ENCODE measurements at places on chromosomes 3 and 15.

DNA sequence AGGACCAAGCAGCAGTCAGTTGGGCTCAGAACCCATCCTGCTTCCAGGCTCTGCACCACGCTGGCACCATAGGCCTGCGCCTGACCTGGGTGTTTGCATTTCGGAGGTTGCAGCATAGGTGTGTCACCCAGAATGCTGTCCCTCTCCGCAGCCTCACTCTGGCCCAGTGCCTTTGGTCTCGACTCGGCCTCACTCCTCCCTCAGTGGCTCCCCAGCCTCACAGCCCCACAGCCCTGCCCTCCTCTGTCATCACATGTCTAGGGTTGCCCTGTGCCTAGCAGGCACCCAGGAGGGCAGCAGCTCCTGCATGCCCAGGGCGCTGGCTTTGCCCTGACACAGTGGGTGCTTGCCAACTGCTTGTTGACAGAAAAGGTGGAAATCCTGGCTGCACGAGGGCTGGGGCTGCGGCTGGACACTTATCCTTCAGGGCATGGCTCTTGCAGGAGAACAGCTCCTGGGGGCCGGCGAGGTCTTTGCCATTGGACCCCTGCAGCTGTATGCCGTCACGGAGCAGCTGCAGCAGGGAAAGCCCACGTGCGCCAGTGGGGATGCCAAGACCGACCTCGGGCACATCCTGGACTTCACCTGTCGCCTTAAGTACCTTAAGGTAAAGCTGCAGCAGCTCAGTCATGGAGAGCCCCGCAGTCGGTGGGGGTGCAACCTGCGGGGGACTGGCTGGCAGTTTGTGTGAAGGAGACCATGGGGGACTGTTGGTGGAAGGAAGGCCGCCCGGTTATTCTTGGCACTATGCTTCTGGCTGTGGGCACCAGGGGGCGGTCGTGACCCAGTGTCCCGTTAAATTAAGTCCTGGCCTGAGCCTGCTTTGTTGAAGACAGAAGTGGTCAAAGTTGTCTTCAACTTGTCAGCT, 16.2 kb downstream of the NISCH start:
- DNase-seq: no peak

DNA sequence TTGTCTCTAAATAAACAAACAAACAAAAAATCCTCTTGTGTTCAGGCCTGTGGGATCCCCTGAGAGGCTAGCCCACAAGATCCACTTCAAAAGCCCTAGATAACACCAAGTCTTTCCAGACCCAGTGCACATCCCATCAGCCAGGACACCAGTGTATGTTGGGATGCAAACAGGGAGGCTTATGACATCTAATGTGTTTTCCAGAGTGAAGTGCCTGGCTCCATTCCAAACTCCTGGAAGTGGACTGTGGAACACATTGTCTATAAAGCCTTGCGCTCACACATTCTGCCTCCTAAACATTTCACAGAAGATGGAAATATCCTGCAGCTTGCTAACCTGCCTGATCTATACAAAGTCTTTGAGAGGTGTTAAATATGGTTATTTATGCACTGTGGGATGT, 57.0 kb downstream of the MLH1 start:
- DNase-seq: no peak

GRCh38 chr3:122621112-122621511, 43.7 kb downstream of the PARP15 start:
- DNase-seq: no peak

DNA sequence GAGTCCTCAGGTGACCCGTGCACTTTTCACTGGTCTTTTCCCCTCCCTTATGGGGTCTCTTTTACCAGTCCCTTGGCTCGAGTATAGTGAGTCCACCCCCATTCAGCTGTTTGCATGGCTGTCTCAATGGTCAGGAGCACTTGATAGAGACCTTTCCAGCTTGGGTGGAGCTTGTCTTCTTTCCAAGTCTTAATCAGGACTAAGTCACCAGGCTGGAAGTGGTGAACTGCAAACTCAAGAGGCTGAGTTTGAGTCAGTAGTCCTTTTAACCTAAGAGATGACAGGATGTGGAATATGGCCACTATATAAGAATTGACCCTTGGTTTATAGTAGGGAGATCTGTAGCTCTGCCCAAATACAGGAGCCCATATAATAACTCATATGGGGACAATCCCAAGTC, 279.7 kb downstream of the PYDC2 start:
- DNase-seq: no peak

GRCh38 chr15:25618161-25618560, 179.3 kb upstream of the UBE3A start:
- DNase-seq: no peak

- no peak for DNase-seq
Measured at GRCh38 chr15:39887832-39888231, 32.2 kb downstream of the GPR176 start.

GRCh38 chr3:16884084-16884747, 539 bp upstream of the PLCL2 start:
- peak; percentile 77 for DNase-seq

DNA sequence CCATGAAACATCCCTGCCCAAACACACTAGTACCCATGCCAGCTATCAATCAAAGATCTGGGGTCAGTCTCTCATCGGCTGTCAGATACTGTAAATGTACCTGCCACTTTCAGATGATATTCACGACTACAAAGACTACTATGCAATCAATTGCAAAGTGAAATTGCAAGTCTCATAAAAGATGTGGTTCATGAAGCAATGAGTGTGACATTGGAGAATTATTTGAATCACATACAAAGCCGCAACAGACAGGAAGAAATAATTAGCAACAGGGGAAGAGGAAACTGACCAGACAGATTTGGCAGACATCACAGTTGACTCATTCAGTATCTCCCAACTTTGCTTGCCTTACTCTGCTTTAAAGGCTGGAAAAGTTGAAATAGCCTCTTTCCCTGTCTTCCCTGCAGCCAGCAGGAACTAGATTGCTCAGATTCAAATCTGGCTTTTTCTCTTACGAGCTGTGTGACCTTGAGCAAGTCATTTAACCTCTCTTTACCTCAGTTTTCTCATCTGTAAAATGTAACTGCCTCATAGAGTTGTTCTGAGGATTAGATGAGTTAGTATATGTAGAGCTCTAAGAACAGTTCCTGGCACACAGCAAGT, 95.7 kb upstream of the C3orf80 start:
- DNase-seq: no peak

GRCh38 chr3:149895769-149896168, 74.9 kb downstream of the PFN2 start:
- DNase-seq: no peak

- DNase-seq: no peak
Measured at GRCh38 chr3:2595486-2595885, 496.8 kb downstream of the CNTN4 start.

- no peak for DNase-seq
Measured at GRCh38 chr15:66749841-66750575, 48.0 kb downstream of the SMAD6 start.

GRCh38 chr3:170745211-170745718, 124.7 kb downstream of the RPL22L1 start:
- DNase-seq: no peak

GRCh38 chr3:113495035-113495434, 19.9 kb downstream of the SPICE1 start:
- DNase-seq: no peak

DNA sequence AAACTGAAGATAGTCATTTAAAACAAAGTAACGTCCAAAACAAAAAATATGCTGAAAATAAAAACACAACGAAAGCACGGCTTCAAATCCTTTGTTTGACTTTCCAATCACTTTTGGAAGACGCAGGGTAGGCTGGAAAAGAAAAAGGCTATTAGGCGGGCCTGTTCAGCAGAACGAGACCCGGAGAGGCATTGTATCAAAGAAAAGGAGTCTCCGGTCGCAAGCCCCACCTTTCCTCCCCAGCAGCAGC, 691 bp downstream of the SENP7 start:
- DNase-seq: no peak

- DNase-seq: peak; percentile 5
Measured at GRCh38 chr3:18438586-18438985, 13.4 kb upstream of the SATB1 start.

DNA sequence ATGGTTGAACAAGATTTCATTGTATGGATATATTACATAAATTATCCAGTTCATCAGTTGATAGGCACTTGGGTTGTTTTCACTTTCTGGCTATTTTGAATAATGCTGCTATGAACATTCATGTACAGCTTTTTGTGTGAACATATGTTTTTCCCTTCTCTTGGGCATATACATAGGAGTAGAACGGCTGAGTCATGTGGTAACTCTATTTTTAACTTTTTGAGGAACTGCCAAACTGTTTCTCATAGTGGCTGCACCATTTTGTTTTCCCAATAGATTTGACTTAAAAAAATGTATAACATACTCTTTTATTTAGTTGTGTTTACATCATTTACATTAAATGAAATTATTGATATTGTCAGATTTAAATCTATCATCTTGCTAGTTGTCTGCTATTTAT, 28.8 kb upstream of the RFX7 start:
- DNase-seq: no peak

GRCh38 chr3:106457281-106458180, 588.7 kb upstream of the CBLB start:
- DNase-seq: no peak

DNA sequence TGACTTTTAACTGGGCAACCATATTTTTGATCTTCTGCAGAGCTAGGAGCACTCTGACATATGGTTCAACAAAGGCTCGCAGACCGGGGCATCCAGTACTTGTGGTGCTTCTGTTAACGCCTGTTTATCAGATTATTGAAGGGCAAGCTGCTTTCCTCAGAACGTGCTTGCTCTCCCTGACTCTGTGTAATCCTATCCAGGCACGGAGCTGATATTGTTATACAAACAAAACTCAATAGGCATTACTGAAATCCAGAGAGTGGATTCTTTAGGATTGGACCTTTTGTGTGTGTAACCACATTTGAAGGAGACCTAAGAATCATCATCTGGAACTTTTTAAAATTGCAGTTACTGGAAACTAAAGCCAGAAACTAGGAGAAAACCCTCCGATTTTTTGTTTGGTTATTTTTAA, 246.5 kb downstream of the PTPRG start:
- DNase-seq: no peak

- DNase-seq: no peak
Measured at GRCh38 chr3:129663045-129663446, 56.6 kb upstream of the PLXND1 start.

DNA sequence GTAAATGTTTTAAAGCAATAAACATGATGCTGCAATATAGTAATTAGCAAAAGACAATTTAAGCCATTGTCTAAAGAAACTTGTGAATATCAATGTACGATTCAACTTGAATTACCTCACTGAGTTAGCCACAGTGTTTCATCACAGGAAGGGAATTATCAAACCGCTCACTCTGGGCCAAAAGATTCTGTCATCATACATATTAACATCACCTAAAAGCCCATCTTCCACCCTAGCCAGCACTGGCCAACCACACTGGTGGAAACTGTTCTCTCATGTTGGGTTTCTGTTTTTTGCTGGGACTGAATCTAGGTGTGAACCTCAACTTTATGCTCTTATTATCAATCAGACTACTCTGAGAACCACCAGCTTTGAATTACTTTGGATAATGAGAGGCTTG, 497.7 kb upstream of the THBS1 start:
- DNase-seq: no peak

DNA sequence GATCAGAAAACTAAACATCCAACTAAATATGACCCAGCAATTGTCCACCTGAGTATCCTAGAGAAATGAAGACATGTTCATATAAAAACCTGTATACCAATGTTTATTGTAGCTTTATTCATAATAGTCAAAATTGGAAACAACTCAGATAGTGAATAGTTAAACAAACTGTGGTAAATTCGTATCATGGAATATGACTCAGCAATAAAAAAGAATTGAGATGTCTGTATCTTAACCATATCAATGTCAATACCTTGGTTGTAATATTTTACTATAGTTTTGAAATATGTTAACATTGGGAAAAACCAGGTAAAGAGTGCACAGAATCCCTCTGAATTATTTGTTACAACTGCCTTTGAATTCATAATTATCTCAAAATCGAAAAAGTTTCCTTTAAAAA, 159.3 kb upstream of the GAP43 start:
- no peak for DNase-seq
